ENCODE measurements at places on chromosomes 3 and 15. TPM values are rescaled to one million over a fixed set of nuclear protein-coding genes. Genes with fewer than 3 reads are reported as not detected.

Gene MORC1
- total RNA-seq, result not detected

Gene TRIM71
- total RNA-seq, result not detected

Gene CHST2
- total RNA-seq, result 1.1 TPM

Gene SACM1L
- total RNA-seq, result 12.9 TPM

Gene ZNF80
- not detected for total RNA-seq

Gene SPTSSB
- not detected for total RNA-seq

Gene HOMER2
- 22.5 TPM for total RNA-seq

Gene NAA80
- total RNA-seq, result 6.9 TPM

Gene HYKK
- total RNA-seq, result 5.2 TPM

Gene MITF
- 6.6 TPM for total RNA-seq

Gene ESYT3
- 0.52 TPM for total RNA-seq

Gene TLR9
- 0.02 TPM for total RNA-seq

Gene SCG3
- 0.06 TPM for total RNA-seq

Gene PAQR9
- 2.2 TPM for total RNA-seq

Gene CD96
- not detected for total RNA-seq

Gene CD200R1L
- not detected for total RNA-seq

Gene P3H2
- 34.5 TPM for total RNA-seq

Gene CACNA2D3
- 0.16 TPM for total RNA-seq

Gene NANOGP8
- total RNA-seq, result not detected

Gene DYNLT2B
- 25.1 TPM for total RNA-seq

Gene ZNF502
- 1.6 TPM for total RNA-seq

Gene MINDY4B
- not detected for total RNA-seq

Gene NOX5
- total RNA-seq, result 0.13 TPM

Gene CD80
- not detected for total RNA-seq

Gene PLS1
- 11.1 TPM for total RNA-seq

Gene PAQR5
- 102 TPM for total RNA-seq

Gene NPRL2
- 13.4 TPM for total RNA-seq

Gene DUOX1
- total RNA-seq, result not detected

Gene ADAMTSL3
- 0.22 TPM for total RNA-seq

Gene TICRR
- 11.9 TPM for total RNA-seq

Gene C15orf62
- total RNA-seq, result 0.13 TPM

Gene NMNAT3
- 0.88 TPM for total RNA-seq

Gene ST6GAL1
- 3.9 TPM for total RNA-seq
